BJ (cell line): ENCODE measurements at places on chromosomes 5 and 9. TPM values are rescaled to one million over a fixed set of nuclear protein-coding genes. Genes with fewer than 3 reads are reported as not detected.
A peak's percentile ranks its signal among the peaks of the same experiment; 100 is the strongest.

GPR151 gene
- polyA plus RNA-seq, result not detected in 2 replicates

C5orf52 gene
- polyA plus RNA-seq, result not detected in 2 replicates

- DNase-seq, result no peak
Measured at GRCh38 chr9:130857864-130858738, 23.0 kb downstream of the ABL1 start.

NUTM2G gene
- not detected in 2 replicates for polyA plus RNA-seq

- no peak for DNase-seq
Measured at GRCh38 chr5:113156271-113156877, 179.8 kb downstream of the DCP2 start.

DNA sequence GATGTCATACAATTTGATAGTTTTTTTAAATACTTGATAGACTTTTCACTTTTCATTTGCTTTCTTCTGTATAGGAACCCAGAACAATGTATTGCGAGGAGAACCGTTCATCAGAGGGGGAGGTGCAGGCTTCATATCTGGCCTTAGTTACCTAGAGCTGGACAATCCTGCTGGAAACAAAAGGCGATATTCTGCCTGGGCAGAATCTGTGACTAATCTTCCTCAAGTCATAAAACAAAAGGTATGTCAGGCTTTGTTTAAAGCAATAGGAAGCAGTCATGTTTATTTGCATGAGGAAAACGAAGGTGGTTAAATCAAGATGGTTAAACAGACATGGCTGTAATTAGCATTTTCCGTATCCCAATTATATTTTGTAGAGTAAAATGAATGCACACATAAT, 46.0 kb downstream of the C7 start:
- no peak for DNase-seq

DNA sequence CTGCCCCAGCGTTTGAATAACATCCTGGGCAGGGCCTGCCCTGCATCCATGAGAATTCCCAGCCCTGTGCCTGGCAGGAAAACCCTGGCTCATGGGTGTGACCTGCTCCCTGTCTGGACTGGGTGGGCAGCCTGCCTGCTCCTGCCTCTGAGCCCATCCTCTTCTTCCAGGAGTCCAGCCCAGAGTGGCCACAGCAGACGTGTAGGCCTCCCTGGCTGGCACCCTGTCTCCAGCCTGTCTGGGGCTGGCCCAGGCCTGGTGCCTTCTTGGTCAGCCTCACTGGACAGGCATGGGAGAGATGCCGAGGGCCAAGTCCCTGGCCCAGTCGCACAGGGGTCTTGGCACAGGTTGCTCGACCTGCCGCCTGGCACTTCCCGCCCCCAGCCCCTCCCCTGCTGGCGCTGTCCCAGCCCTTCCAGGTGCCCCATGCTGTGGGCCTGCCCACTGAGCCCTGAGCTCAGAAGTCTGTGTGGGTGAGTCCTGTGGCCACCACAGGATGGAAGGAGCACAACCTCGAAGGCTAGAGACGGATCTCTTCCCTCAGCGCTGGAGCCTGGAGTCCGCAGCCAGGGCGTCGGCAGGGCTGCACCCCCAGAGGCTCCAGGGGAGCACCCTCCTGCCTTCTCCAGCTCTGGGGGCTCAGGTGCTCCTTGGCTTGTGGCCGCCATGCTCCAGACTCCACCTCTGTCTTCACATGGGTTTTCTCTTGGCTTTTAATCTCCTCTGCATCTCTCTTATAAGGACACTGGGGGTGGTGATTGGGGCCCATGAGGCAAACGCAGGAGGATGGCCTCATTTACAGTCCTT, 11.8 kb upstream of the COL5A1 start:
- no peak for DNase-seq

TPPP gene
- polyA plus RNA-seq, result 0.07 and 0.09 TPM in 2 replicates

DNA sequence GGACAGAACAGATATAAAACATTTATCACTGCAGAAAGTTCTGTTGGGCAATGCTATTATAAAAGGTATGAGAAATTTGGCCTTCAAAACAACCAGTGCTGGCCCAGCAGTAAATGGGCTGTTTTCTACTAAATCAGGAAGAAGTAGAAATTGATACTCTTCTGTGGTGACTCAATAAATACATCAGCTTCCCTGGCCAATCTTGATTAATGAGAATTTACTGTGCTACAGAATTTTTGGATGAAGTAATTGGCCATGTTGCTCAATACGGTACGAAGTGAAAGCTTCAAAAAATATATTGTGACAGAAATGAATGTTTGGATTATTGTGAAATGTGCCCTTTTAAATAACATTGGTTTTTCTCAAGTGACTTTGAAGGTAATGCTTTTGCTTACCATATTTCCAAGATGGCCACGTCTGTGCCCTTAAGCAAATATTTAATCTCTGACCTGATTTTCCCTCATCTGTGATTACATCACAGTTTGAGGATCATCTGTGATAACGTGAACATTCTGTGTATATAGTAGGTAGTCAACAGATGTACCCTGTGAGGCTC, 4.2 kb downstream of the DNAJA1 start:
- DNase-seq, result no peak

- DNase-seq, result no peak
Measured at GRCh38 chr5:172802567-172803176, 31.4 kb upstream of the ERGIC1 start.

GRCh38 chr9:32431940-32432555, 47.6 kb downstream of the ACO1 start:
- DNase-seq, result no peak

SEC16A gene
- polyA plus RNA-seq, result 15.5 and 24.4 TPM in 2 replicates

SEMA5A gene
- polyA plus RNA-seq, result 56.4 and 98.4 TPM in 2 replicates

FAM221B gene
- not detected in 2 replicates for polyA plus RNA-seq

- no peak for DNase-seq
Measured at GRCh38 chr9:94507531-94508258, 47.2 kb upstream of the PCAT7 start.

DNA sequence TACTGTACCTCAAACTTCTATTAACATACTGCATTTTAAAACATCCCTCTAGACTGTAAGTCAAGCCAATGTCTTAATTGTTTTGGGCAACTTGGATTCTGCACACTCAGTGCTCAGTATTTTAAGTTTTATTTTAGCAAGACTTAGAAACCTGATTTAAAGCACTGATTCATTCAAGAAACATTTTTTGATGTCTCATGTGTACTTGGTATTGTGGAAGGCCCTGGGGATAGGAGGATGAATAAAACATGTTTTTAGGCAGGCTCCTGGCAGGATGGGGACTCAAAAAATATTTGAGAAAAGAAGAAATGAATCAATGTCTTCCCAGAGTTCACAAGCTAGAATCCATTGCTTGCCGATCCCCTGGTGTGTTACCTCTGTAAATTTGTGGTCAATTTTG, 334.0 kb upstream of the PUM3 start:
- peak; percentile 50 for DNase-seq

GRCh38 chr9:121118266-121118665, 43.5 kb downstream of the CNTRL start:
- DNase-seq, result no peak
